ENCODE measurements at places on chromosomes 6 and 20. TPM values are rescaled to one million over a fixed set of nuclear protein-coding genes. Genes with fewer than 3 reads are reported as not detected.

NOX3 gene
- not detected for total RNA-seq

TBC1D22B gene
- total RNA-seq, result 8.2 TPM

BTNL2 gene
- total RNA-seq, result not detected

PRSS35 gene
- total RNA-seq, result 6.8 TPM

LY6G6C gene
- not detected for total RNA-seq

ANKRD6 gene
- total RNA-seq, result 3.6 TPM

RSPH9 gene
- total RNA-seq, result 1.5 TPM

HTR1E gene
- total RNA-seq, result not detected

TRDN gene
- not detected for total RNA-seq

SOX18 gene
- not detected for total RNA-seq

FAM209B gene
- not detected for total RNA-seq

PBOV1 gene
- total RNA-seq, result not detected

BTN1A1 gene
- total RNA-seq, result not detected

RAD21L1 gene
- not detected for total RNA-seq

PLA2G7 gene
- total RNA-seq, result under 0.01 TPM

PAK5 gene
- total RNA-seq, result not detected

OPRL1 gene
- total RNA-seq, result 2.6 TPM

SLC22A2 gene
- not detected for total RNA-seq

SIRT5 gene
- 9.8 TPM for total RNA-seq

ACOT13 gene
- total RNA-seq, result 12.2 TPM

FNDC1 gene
- under 0.01 TPM for total RNA-seq

HLA-DRB5 gene
- total RNA-seq, result not detected

TRAPPC3L gene
- total RNA-seq, result under 0.01 TPM

GPLD1 gene
- total RNA-seq, result under 0.01 TPM

SLC4A11 gene
- 0.51 TPM for total RNA-seq

CDH22 gene
- not detected for total RNA-seq

OPRM1 gene
- not detected for total RNA-seq

SLC17A3 gene
- not detected for total RNA-seq

SLC22A7 gene
- not detected for total RNA-seq

OR2H1 gene
- not detected for total RNA-seq

EMILIN3 gene
- total RNA-seq, result 0.17 TPM

LY6G5B gene
- 2.0 TPM for total RNA-seq

TPMT gene
- 17.5 TPM for total RNA-seq

LTB gene
- total RNA-seq, result not detected

ATP6V1G2 gene
- 4.1 TPM for total RNA-seq

PTPRK gene
- total RNA-seq, result 75.5 TPM

ERVFRD-1 gene
- not detected for total RNA-seq

PPP1R14C gene
- 0.17 TPM for total RNA-seq

SLC29A1 gene
- total RNA-seq, result 13.4 TPM

NNAT gene
- total RNA-seq, result 0.83 TPM

SUMO4 gene
- 1.0 TPM for total RNA-seq

ZNF391 gene
- total RNA-seq, result 1.3 TPM

COL12A1 gene
- 1,023 TPM for total RNA-seq

C20orf144 gene
- total RNA-seq, result under 0.01 TPM

PKIB gene
- total RNA-seq, result 1.3 TPM

RIMS4 gene
- under 0.01 TPM for total RNA-seq

Measured in fibroblast of lung (primary cell).